GM19239 (cell line): ENCODE measurements at places on chromosomes 3 and 15.

GRCh38 chr15:90033006-90033405, 31.9 kb downstream of the ZNF710 start:
- no peak for DNase-seq

DNA sequence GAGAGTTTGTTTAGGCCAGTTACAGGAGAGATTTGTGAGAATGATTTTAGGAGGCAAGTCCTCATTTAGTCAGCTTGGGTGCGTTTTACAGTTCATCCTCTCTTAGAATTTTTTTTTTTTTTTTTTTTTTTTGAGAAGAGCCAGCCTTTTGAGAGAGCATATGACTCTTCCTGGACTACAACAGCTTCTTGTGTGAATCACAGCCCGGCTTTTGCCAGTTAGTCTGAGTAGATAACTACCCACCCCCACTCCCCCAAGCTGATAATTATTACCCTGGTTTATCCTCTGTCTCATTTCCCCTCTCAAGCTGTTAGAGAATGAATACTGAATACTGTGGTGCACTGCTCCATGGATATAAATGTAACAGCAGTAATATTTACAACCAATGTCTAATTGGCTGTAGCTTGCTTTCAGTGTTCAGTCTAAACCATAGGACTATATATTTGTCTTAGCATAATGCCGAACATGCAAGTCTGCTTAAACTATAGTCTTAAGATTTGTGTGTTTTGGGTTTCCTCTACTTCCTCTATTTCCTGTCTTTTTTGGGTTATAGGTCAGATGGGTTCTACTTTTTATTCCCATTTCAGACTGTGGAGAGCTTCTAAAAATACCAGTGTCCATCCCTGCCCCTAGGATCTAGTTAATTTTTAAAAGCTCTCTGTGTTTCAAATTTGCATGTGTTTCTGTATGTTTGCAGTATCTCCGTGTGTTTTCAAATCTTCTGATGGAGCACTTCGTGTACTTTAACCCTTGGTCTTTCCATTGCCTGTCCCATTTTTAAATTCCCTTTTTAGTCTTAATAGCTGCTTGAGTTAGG, 8.0 kb downstream of the CHD2 start:
- DNase-seq = no peak

DNA sequence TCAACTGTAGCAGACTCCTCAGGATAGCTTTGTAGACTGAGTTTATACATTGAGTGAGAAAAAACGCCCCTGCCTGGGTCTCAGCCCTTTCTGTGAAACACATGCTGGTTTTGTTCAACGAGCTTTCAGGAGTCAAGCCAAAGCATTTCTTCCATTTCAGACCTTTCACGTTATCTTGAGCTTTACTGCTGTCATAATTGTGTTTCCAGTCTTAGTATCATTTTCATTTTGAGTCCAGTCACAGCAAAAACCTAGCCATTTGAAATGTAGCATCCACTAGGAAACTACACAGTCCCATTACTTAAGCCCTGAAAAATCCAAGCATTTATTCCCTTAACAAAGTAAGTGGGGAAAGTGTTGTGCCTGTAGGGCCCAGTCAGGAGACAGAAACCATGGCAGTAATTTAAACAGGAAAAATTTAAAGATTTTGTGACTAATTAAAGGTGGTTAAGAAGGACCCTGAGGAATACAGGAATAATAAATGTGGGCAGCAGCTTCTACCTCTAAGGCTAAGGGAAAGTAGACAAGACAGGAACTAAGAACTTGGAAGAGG, 110.1 kb upstream of the ABHD17C start:
- DNase-seq = no peak

DNA sequence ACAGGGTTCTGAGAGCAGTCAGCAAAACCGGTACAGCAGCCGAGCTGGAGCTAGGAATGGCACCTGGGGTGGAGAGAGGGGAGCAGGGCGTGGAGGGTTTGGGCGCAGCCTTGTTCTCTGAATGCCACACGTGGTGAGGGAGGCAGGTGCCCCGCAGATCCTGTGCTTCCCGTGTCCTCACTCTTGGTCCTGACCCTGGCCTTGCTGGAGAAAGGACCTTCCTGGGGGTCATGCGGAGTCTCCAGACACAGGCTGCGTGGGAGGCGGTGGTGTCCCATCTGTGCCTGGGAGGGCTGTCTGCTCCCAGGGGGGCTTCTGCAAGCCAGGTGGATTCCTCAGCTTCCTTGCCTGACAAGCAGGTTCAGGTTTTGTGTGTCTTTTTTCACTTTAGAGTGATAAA, 244.7 kb upstream of the LYSMD4 start:
- no peak for DNase-seq

GRCh38 chr15:77002954-77003912, 8.3 kb downstream of the PSTPIP1 start:
- DNase-seq = no peak

GRCh38 chr3:141286856-141287255, 55.2 kb downstream of the PXYLP1 start:
- DNase-seq = no peak

- DNase-seq = no peak
Measured at GRCh38 chr15:27124287-27124871, 153.4 kb downstream of the GABRG3 start.

GRCh38 chr3:374459-374858, 177.9 kb downstream of the CHL1 start:
- no peak for DNase-seq

DNA sequence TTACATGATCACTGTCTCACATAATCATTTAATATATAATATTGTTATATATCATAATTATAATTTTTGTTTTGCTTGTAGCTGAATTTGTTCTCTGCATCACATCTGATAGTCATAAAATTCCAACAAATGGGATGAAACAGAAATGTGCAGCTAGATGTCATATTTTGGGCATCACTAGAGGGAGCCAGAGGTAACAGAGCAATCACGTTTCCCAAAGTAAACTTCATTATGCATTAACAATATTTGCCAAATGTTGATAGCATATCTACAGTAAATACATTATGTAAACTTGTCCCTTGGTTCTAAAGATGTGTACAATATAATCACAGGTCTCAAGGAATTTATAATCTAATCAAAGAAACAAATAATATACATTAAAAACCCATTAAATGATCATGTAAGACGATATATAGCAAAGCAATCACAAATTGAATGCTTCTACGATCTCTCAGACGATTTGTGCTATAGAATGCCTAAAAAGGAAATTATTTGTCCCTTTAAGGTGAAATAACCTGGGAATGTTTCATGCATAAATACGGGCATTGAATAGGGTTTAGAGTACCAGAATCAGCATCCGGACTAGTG, 234.2 kb upstream of the MCTP2 start:
- no peak for DNase-seq

DNA sequence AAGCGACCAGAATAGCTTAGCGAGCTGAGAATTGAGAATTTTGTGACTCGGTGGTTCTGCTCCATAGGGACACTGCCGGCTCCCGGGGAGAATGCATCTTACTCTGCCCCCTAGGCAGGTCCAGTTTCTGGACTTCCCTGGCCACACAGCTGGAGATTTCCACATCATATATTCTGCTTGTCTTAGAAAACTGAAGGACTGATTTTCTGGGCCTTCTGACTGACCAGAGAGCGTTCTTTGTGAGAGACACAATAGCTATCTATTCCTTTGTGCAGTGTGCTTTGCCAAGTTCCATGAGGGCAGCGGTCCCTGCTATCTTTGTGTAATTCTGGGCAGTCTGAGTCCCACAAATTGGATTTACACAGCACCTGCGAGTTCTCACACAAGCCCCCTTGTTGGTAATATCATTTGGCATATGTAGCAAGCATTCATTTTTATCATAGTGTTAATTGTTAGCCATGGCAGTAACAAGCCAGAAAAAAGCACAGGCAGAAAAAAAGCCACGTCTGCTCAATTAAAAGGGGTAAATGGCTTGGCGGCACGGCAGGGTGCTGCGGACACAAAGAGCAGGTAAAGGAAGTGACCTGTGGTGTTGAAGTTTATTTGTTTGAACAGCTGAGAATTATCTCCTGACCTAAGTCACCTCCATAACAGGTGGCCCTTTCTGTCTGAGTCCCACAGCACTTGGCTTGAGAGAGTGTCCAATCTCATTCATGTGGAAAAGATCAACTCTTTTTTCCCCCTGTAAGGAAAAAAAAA, 688.7 kb downstream of the TUSC7 start:
- no peak for DNase-seq

DNA sequence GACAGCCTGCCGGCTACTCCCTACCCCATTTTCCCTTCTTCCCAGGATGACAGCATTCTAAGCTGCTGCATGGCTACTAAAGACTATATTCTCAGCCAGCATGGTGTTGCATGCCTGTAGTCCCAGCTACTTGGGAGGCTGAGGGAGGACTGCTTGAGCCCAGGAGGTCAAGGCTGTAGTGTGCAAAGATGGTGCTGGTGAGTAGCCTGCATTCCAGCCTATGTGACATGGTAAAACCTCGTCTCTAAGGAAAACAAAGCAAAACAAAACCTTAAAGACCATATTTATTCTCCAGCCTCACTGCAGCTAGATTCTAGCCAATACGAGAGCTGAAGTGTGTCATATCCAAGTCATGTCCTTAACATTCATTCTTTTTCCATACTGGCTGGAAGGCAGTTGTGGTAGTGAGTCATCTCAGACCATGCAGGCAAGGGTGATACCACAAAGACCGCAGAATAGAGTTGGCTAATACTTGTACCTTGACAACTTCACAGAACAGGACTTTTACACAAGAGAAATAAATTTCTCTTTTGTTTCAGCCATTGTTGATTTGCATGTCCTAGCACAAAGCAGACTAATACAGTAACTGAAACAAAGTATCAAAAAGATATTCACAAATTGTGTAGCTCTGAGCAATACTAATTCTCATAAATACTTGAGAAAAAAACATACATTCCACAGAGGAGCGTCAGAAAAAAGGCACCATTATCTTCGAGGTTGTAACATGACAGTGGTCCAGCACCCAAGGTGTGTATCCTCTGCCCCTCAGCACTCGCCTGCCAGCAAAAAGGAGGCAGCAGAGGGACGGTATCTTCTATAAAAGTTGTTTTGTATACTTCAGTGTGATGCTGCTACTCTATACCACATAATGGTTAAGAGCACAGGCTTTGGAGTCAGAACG, 14.8 kb downstream of the PBRM1 start:
- DNase-seq = no peak

DNA sequence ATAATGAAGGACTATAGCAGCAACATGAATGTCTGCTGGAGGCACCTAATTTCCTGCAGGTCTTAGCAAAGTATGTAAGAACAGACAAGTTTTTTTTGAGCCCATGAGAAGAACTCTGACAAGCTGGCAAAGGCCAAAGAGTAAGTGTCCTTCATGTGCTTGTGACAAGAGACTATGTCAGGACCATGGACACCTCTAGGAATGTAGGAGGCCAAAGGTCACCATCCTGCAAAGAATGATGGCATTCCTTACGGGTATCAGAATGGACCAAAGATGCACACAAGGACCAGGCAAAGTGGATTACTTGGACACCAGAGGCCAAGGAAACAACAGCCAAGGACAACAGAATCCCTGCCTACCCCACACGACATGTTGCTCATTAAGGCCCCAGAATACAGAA, 858.5 kb upstream of the CFAP20DC start:
- DNase-seq = no peak

GRCh38 chr3:43390255-43390588, 103.9 kb downstream of the SNRK start:
- DNase-seq = no peak

GRCh38 chr15:101132390-101133180, 119.3 kb downstream of the CHSY1 start:
- DNase-seq = no peak

GRCh38 chr15:65101411-65101890, 13.5 kb downstream of the UBAP1L start:
- DNase-seq = peak; percentile 72

DNA sequence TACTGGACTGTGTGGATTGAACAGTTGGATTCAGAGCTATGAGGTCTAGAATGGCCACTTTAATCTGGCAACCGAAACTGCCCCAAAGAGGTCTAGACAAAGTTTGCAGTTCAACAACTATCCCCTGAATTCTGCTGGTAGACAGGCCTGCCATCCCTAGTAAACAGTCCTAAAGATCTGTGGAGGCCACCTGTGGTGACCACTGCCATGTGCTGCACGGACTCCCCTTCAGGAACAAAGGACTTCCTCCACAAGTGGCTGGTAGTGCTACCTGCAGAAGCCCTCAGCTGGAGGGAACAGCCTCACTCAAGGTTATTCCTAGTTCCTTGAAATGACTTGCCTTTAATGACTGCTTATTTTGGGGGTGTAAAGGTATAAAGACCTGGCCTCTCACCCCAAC, 6.1 kb downstream of the TNFAIP8L3 start:
- no peak for DNase-seq

DNA sequence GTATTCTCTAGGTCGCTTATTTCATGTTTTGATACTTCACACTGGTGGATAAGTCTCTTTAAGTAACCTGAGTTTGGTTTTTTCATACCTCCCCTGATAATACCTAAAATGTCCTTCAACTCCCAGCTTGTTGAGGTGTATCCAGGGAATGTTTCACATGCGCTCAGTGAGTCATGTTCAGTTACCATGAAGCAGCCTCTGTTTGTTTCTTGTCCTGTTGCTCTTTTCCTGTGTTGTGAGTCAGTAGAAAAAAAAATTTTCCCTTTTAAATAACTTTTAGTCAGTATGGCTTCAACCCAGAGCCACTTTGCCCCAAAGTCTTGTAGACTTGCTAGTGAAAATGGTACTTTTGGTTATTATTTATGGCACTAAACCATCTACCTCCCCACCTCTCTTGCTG, 278.4 kb upstream of the ZPLD1 start:
- no peak for DNase-seq

DNA sequence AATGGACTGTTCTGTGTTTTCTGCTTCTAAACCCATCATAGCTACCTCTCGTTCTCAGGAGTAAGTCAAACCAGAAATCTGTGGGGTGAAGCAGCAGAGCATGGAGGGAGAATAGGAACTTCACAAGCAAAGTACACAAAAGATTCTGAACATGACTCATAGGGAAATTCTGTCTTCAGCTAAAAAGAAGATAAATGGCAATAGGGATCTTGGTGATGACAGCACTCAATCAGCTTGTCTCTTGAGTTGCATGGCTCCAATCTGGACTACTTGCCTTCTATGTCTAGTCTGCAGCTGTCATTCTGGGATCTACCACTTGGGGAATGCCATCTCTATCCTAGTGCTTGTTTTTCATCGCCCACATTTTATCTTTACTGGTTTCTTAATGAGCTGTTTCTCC, 13.5 kb upstream of the GRAMD1C start:
- DNase-seq = no peak

GRCh38 chr3:184377882-184378445, at the start of gene THPO:
THPO (minus strand) TSS chr3:184378207; CDS start chr3:184376259, 1,948 bp downstream.
- no peak for DNase-seq

- no peak for DNase-seq
Measured at GRCh38 chr15:82882273-82882928, 70.1 kb downstream of the HOMER2 start.

DNA sequence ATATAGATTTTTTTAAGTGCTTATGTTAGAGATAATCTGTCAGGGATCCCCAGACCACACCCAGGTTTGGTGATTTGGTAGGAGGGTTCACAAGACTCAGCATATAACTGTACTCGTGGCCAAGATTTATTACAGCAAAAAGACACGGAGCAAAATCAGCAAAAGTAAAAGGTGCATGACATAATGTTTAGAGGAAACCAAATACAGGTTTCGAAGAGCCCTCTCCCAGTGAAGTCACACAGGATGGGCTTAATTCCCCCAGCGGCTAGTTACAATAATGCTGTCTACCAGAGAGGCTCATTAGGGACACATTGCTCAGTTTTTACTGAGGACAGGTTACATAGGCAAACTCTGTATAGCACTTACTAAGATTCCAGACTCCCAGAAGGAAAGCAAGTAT, 36.5 kb downstream of the MYO5A start:
- DNase-seq = no peak

GRCh38 chr3:190864002-190864401, 1.5 kb upstream of the GMNC start:
- no peak for DNase-seq

GRCh38 chr3:102329066-102329465, 105.7 kb upstream of the ZPLD1 start:
- no peak for DNase-seq
